ENCODE measurements at places on chromosomes 16 and 17.

- no peak for DNase-seq
Observed at GRCh38 chr16:530111-530817, 2.8 kb downstream of the CAPN15 start.

GRCh38 chr17:48841395-48841831 lies 10.6 kb downstream of the CALCOCO2 start:
- no peak for DNase-seq

GRCh38 chr17:30924341-30924740 lies 2.6 kb downstream of the ADAP2 start:
- DNase-seq, result no peak

- DNase-seq, result no peak
Observed at GRCh38 chr16:78571898-78572358, 472.5 kb downstream of the WWOX start.

GRCh38 chr17:8674344-8675305 lies 44.1 kb upstream of the MYH10 start:
- DNase-seq, result no peak

GRCh38 chr17:15233022-15233805 lies 31.9 kb downstream of the PMP22 start:
- DNase-seq, result no peak

GRCh38 chr17:27442702-27443101 lies 13.5 kb upstream of the KSR1 start:
- no peak for DNase-seq

GRCh38 chr16:21937336-21937829 lies 15.8 kb upstream of the UQCRC2 start:
- DNase-seq, result no peak

GRCh38 chr16:49701065-49701685 lies 154.7 kb downstream of the ZNF423 start:
- no peak for DNase-seq

- DNase-seq, result no peak
Observed at GRCh38 chr17:68304706-68305105, 13.4 kb downstream of the ARSG start.

DNA sequence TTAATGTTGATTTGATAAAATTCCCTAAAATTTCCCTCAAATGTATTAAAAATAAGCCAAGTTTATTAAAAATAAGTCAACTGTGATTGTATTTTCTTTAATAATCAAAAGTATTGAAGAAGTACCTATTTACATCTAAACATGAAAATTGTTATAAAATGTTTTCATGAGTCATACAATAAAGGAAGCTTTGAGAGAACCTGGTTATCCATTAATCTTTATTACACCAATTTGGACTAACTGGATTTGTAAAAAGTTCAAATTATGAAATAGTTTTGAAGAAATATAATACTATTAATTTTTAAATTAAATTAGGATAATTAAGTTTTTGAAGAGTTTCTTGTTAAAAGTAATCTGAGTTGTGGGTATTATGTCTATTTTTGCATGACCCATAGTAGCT lies 63.8 kb downstream of the COX10 start:
- DNase-seq, result no peak

DNA sequence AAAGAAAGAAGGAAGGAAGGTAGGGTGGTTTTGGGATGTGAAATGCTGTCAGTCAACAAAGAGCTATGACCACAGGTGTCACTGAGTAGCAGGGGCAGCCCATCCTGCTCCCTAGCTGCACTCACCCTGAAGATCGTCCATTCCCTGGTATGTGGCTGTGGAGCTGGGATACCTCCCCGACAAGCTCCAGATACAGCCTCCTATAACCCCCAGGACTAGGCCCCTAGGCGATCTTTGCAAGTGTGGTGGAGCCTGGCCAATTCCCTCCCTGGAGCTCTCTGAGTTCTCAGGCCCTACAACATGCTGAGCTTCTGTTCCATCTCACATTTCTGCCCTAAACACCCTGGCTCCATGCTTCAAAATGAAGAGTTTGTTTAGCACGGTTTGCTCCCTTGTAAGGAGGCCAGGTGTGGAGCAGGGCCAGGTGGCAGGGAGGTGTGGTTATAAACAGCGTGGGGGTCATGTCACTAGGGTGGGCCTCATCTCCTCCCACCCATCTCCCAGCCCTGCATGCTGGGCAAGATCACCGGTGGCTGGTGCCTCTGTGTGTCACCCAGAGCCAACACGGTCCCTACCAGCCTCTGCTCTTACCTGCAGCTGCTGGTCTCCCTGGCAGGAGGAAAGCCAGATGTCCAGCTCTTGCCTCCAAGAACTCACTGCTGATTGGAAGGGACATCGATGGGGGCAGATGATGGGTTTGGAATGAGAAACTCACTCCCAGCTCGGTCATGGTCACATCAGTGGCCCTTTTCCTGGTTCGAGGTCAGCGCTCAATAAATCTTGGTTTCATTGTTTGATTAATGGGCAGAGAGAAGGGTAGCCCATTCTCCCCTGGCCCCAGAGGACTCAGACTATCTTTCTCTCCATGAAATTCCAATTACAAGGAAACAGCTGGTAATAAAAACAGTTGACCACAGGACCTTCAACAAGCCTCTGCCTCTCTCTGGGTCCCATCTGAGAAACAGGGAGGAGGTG lies 511.0 kb upstream of the CDH5 start:
- no peak for DNase-seq

GRCh38 chr16:65622151-65622550 lies 500.3 kb upstream of the CDH11 start:
- DNase-seq, result no peak

- no peak for DNase-seq
Observed at GRCh38 chr16:81798311-81799137, 19.4 kb downstream of the PLCG2 start.

DNA sequence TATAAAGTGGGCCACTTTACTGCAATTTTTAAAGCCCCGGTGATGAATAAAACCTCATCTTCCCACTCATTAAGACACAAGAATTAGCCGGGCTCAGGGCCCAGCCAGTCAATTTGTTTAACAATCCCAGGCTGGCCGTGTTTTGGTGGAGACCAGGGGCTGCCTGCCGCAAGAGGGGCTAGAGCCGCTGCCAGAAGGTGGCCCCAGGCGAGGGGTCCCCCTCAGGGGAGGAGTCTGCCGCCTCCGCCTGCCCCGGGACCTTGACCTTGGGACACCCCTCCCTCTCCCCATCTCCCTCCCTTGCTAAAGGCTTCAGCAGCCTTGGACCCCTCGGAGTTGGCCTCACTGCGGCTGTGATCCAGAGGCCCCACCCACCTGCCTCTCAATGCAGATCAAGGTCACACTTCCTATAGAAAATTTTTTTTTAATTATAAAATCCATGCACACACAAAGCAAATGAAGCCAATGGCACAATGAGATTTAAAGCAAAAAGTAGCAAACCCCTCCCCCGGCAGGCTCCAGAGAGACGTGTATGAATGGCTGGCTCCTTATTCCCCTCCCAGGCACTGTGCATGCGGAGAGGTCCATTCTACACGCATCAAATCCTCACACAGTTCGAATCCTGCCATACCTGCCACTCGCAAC lies 23.0 kb upstream of the SLC38A10 start:
- DNase-seq, result no peak

DNA sequence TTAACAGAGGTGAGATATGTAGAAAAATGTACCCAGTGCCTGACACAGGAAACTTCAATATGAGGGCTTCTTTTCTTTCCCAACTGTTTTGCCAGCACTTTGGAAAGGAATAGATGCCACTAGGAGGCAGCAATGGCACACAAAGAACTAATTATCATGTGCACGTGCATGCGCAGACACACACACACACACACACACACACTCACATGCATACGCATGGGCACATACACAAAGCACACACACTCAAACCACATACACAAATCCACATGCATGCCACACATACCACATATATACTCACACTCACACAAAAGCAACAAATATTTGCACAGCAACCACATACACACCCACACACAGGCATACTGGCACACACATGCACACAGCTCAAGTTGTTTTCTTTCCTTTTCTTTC lies 8.8 kb upstream of the CEP112 start:
- DNase-seq, result no peak

- no peak for DNase-seq
Observed at GRCh38 chr17:83200231-83200699, 120.9 kb downstream of the METRNL start.

DNA sequence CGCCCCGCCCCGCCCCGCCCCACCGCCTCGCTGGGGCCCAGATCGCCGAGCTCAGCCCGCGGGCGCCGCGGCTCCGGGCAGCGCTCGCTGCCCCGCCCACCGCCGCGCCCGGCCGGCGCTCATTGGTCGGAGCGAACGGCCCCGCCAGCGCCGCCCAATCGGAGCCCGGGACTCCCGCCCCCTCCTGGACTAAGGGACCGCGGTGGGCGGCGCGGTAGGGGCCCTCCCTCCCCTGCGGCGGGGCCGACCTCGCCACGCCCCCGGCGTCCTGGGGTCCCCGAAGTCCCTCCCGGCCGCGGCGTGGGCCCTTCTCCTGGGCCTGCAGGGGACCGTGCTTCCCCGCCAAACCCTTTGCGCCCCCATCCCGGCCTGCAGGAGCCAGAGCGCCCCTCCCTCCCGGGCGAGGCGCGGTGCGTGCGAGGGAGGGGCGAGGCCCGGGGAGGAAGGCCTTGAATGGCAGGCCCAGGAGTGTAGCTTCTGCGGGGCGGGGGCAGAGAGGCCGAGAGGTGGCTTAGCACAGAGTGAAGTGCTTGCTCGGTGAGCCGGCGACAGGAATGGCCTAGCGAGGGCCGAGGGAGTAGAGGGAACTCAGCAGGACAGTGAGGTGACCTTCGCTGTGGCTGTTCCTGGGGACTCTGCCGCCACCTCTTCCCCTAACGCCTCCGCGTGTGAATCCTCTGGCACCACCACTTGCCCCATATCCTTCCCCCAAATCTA lies at the start of gene CAMKK1:
Gene CAMKK1 (minus strand): TSS at position 51 of the 717 bp plus-strand sequence. CDS start 7,366 bp downstream, outside the sequence.
- DNase-seq, result no peak

DNA sequence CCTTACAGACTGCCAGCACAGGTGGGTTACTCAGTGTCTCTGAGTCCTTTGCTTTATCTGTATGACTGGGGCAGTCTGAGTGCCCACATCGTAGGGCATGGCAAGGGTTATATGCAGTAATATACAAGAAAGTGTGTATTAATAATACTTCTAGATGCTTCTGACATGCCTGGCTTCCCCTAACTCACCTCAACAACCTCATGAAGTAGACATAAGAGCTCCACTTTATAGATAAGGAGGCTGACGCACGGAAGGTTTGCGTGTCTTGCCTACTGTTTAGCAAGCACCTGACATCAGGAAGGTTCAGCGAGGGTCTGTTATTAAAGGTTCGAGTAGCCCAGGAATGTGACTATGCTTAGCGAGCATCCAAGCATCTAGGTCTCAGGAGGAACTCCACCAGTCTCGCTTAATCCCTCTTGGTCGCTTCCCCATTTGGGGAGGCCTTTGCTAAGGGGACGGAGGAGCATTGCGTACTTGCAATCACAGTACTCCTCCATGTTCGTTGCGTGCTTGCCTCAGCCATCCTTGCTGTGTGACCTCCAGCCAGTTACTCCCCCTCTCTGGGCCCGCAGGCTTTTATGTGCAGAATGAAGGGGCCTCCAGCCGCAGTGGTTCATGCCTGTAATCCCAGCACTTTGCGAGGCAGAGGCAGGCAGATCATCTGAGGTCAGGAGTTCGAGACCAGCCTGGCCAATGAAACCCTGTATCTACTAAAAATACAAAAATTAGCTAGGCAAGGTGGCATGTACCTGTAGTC lies 1.6 kb downstream of the KCNG4 start:
- DNase-seq, result no peak

All from HS-27A (cell line).